ENCODE measurements at places on chromosomes 3 and 15. TPM values are rescaled to one million over a fixed set of nuclear protein-coding genes. Genes with fewer than 3 reads are reported as not detected.
A peak's percentile ranks its signal among the peaks of the same experiment; 100 is the strongest.

GRCh38 chr15:68275165-68275746, 2.3 kb upstream of the FEM1B start:
- no peak for DNase-seq

DNA sequence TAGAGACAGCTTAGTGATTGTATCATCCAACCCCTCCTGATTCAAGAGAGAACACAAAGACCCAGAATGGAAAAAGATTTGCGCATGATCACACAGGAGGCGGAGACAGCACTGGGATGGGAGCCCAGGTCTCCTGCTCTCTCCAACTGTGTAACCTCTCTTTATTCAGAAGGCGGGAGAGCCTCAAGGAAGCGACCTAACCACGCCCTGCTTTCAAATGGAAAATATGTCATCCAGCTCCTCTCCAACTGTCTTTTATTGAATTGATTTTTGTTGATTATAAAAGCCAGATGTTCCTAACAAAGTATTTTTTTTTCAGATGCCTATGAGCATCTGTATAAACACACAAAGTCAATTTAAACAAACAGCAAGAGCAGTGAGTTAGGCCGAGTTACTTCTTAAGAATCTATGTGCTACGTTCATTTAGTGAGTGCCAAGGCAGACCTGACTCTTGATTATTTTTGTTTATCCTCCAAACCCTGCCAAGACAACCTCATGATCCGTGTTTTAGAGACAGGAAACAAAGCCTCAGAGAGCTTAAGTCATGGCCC, 74.5 kb downstream of the BFSP2 start:
- peak; percentile 98 for DNase-seq

GRCh38 chr15:67240235-67241131, 14.0 kb downstream of the AAGAB start:
- no peak for DNase-seq

DNA sequence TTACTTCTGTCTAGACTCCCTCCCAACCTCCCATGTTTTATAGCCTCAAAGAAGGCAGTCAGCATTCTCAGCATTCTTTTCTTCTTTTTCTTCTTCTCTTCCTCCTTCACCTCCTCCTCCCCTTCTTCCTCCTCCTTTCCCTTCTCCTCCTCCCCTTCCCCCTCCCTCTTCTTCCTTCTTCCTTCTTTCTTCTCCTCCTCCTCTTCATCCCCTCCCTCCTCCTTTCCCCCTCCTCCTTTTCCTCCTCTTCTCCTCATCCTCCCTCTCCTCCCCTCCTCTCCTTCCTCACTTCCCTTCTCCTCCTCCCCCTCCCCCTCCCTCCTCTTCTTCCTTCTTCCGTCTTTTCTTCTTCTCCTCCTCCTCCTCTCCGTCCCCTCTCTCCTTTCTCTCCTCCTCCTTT, 3.6 kb upstream of the LPCAT4 start:
- DNase-seq = no peak

DNA sequence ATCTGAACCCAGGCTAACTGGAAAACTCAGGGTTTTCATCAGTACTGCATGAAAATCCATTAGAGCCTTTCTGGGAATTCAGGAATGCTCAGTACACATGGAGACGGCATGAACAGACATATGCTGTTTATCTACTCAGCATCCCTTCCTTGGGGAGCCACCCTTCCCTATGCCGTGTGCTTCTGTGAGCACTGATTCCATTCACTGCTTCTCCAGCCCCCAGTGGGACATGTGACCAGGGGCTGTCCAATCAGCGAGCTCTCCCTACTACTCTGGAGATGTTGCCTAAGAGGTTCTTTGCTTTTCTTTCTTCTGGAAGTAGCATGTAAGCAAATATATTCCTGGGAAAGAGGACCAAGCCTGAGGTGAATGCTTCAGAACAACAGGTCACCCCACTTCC, 5.6 kb upstream of the PCOLCE2 start:
- DNase-seq = no peak

DNA sequence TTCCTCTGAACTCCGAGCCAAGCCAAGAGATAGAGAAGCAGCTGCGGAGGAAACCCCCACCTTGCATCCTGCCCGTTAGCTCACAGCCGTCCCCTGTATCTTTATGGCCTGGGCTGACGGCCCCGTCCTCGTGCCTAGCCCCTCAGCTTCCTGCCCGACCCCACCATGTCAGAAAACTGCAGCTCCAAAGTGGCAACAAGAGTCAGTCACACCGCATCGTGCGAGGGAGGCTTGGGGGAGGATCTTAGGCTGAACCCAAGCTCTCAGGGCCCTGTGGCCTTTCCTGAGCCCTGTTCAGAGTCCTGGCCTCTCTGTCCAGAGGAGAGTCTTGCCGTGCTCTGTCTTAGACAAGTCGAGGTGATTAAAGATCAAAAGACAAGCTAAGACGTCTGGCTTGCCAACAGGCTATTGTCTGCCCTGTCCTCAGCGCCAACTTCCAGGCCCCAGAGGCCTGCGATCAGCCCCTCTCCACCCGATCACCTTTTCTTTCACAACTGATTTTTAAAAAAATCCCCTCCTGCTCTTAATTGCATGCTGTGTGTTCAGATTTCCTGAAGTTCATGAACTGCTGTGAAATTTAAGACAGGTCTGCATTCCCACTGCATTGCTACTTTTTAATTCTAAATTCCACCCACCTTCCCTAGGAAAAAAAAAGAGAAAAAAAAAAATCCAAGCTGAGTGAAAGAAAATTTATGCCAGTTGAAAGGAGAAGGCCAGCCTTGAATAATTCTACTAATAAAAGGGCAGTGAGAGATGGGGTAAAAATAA, 89.7 kb upstream of the WNT5A start:
- no peak for DNase-seq

ZMYND10 gene
- 0.89 TPM for total RNA-seq

- DNase-seq = peak; percentile 41
Observed at GRCh38 chr15:76057332-76058000, 2.3 kb upstream of the TMEM266 start.
